MCF 10A (cell line): ENCODE measurements at places on chromosomes 12 and 14. TPM values are rescaled to one million over a fixed set of nuclear protein-coding genes. Genes with fewer than 3 reads are reported as not detected.

DNA sequence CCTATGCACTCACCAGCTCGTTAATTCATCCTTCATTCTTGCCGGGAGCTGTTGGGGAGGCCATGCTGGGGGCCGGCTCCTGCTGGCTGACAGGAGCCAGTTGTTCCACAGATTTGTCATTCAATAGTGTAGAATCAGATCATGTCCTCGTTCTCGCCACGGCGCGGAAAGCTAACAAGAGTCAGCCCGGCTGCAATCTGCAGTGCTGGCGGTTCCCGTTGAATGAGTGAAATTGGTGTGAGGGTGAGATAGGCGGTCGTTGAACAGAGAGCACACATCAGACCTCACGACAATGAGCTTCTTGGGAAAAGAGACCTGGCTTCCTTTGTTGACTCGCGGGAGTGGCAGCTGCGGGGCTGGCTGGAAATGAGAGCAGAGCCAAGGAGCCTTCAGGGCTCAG is 57.5 kb downstream of the KIF26A start:
- DNase-seq, result no peak

DNA sequence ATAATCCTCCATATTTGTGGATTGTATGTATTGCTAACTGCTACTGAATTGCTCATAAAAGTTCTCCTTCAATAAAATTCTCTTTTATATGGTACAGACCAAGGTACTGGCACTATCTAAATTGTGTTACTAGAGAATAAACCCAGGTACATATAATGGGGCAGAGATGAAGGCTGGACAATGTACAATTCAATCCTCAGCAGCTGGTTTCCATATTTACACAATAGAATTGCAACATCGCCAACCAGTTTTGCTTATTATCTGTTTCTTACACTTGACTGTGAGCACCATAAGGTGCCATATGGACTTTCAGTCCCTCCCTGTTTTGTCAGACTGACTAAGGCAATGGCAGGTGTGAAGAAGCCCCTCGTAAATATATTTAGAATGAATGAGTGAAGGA is 18.1 kb downstream of the KITLG start:
- no peak for DNase-seq

GRCh38 chr12:66694666-66695613 is 16.1 kb upstream of the GRIP1 start:
- DNase-seq, result no peak

- DNase-seq, result peak; percentile 56
Measured at GRCh38 chr14:32078023-32078857, 1.1 kb downstream of the ARHGAP5 start.

GRCh38 chr14:81400202-81400678 is at the start of gene STON2:
Gene STON2, minus strand, starts transcription at chr14:81400324. Its CDS starts 1,942 bp downstream, at chr14:81398382.
- DNase-seq, result peak; percentile 94

DNA sequence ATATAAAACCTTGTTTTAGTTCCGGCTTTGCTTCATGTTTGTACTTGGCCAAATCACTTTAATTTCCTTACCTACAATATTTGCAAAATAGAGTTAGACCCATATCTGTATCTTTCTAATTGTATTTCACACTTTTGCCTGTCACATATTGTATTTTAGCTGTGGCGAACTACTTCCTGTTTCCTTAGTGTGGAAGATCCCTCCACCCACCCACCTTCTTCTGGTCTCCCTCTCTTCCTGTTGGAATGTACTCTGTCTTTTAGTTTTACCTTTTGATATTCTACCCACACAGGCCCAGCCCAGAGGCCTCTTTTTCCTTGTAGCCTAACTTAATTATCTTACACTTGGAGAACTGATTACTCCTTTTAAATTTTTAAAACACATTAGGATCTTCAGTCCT is 78.2 kb downstream of the SCN8A start:
- DNase-seq, result no peak

POTEM gene
- not detected in 2 replicates for total RNA-seq

DNA sequence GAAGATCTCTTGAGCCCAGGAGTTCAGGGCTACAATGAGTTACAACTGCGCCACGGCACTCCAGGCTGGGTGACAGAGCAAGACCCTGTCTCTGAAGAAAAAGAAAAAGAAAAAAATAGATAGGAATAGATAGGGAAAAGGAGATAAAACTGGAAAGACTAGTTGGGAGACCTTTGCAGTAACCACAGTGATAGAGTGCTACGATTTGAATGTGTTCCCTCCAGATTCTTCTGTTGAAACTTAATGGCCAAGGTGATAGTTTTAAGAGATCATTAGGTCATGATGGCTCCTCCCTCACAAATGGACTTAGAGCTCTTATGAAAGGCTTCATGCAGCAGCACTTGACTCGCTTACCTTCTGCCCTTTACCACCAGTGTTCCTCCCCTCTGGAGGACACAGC is 13.5 kb upstream of the ATF1 start:
- DNase-seq, result no peak

PGF gene
- total RNA-seq, result 1.3 and 2.1 TPM in 2 replicates

SLC4A8 gene
- total RNA-seq, result 0.56 and 1.1 TPM in 2 replicates

DNA sequence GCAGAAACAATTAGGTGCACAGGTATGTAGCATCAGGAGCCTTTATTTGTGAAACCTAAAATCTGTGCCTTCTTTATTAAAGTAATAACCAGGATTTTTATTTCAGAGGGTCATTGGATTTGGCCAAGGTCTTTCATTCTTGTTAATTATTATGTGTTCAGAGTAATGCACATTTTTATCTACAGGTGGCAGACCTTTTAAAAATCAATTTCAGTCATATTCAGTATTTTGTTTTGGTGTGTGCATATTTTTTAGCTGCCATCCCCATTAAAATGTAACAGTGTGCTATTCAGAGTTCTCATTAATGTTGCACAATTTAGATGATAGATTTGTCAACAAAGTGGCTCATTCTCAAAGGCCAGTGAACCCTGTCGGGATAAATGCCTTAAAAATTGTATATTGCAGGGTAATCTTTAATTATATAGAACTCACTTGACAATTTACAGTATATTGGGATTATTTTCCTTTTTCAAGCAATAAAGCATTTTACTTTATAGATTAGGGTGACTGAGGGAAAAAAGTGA is 319.3 kb upstream of the SOX5 start:
- no peak for DNase-seq

COPS7A gene
- 55.5 and 61.3 TPM in 2 replicates for total RNA-seq

DNA sequence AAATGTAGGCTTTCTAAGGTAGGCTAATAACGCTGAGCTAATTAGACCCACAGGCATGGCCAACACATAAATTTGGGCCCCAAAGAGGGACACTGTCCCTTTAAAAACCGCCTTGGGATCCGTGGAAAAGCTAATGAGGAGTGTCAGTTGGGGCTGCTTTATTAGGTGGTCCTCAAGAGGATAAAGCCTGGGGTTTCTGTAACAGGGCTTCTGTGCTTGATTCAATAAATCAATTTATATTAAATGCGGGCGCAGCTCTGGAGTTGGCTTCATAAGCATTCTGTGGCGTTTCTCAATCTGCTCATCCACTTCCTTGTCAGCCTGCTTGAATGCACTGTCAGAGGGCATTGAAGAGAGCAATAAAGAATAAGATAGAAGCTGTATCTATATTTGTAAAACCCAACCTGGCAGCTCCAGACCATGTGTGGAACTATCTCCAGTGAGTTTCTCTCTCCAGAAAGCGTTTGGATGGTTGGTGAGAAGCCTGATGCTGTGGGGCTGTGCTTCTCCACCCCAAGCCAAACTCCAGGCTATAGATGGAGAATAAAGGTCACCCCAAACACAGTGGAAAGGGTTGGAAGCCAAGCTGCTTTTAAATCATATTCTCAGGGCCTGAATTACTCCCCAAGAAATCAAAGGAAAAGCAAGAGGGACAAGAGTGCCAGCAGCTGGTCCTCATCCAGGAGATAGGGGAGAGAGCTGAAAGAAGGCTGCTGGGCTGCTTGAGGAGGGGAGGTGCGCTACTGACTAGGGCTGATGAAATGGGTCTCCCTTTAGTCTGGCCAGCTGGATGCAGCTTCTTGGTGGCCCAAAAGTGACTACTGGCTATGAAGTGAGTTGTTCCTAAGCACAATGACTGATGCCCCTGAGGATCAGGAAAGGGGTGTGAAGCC is 222.0 kb downstream of the PPM1H start:
- DNase-seq, result no peak

DNA sequence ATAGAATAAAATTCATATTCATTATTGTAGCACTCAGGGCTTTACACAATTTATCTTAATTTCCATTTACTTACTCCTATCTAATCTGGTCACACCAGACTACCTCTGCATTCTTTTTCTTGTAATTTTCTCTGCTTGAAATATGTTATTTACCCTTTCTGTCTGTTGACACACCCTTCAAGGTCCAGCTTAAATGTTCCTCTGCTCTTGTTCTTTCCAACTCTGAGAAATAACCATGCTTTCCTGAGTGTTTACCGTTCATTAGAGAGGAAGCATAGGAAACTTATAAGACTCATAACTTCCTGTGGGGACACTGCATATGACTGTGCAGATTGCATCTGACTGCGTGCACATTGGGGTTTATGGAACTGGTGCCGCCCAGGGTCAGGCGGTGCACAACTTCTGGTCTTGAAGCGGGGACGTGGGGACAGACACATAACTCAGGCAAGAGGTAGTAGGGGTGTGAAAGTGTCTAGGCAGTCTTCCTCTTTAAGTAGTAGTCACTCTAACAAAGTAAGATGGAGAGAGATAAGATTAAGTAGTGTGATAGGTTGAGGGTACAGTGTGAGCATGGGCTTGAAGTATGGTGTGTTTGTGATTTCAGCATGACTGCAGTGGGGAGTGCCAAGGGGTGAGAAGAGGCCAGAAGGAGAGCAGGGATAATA is 42.6 kb upstream of the FOXJ2 start:
- no peak for DNase-seq

- DNase-seq, result peak; percentile 97
Measured at GRCh38 chr14:30223385-30223785, 295.7 kb upstream of the PRKD1 start.

GRCh38 chr12:15193946-15194345 is 27.3 kb downstream of the RERG start:
- peak; percentile 74 for DNase-seq

BEGAIN gene
- 3.6 and 7.0 TPM in 2 replicates for total RNA-seq

CDH24 gene
- 2.6 and 4.9 TPM in 2 replicates for total RNA-seq

DNA sequence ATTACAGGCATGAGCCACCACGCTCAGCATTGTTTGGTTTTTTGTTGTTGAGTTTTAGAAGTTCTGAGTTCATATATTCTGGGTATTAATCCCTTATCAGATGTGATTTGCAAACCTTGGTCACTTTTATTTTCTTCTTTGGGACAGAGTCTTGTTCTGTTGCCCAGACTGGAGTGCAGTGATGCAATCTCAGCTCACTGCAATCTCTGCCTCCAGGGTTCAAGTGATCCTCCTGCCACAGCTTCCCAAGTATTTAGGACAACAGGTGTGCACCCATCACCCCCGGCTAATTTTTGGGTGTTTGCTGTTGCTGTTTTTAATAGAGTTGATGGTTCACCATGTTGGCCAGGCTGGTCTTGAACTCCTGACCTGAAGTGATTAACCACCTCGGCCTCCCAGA is 11.8 kb downstream of the USP30 start:
- no peak for DNase-seq

DNA sequence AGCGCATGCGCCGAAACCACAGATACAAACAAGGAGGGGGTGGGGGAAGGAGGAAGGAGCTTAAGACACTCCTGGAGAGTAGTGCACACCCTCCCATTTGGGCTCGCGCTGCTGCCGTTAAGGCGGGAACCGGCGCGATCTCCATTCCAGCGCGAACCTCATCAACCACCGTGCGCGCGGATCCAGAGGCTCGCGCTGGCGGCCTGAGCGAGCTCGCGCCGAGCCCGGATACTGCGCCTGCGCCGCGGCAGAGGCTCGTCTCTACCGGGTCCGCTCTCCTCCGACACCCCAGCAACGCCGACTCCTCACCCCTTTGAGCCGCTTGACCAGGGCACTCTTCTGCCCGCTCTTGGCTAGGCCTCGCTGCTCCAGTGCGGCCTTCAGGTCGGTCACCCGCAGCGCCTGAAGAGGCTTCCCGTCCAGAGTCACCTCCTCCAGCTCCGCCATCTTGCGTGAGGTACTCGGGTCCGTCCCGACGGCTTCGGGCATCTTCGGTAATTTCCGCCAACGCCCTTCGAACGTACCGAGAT is at the start of gene ACIN1:
Gene ACIN1, minus strand, starts transcription at position 471 of the 530 bp plus-strand sequence. Its CDS starts 24 bp downstream, at position 447.
- peak; percentile 79 for DNase-seq

GRCh38 chr12:121218588-121219352 is 8.8 kb downstream of the P2RX4 start:
- DNase-seq, result no peak

PIK3C2G gene
- 10.6 and 15.0 TPM in 2 replicates for total RNA-seq

- peak; percentile 97 for DNase-seq
Measured at GRCh38 chr12:42698213-42698612, 108.7 kb upstream of the PRICKLE1 start.

EPYC gene
- total RNA-seq, result not detected in 2 replicates

KLHDC1 gene
- 0.35 and 0.52 TPM in 2 replicates for total RNA-seq

DNA sequence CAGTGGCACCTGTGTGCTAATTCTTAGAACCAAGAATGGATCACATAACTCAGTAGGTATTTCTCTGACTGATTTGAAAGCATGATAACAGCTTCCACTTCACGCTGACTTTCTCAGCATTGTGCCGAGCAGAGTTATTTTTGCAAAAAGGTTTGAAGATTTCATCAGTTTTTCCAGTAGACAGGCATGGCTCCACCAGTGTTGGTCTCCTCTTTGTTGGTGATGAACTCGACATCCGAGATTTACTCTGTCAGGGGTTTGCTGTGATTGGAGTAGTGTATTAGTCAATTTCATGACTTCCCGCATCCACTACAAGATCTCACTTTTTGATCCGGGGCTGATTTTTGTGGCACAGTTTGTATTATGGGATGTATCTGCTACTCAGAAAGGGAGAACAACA is 85.3 kb downstream of the PRKCH start:
- no peak for DNase-seq

LARP4 gene
- total RNA-seq, result 73.6 and 78.8 TPM in 2 replicates

- no peak for DNase-seq
Measured at GRCh38 chr12:89750389-89751351, 42.0 kb upstream of the ATP2B1 start.

ZNF385A gene
- total RNA-seq, result 8.3 and 9.0 TPM in 2 replicates

RNASE4 gene
- total RNA-seq, result 1.2 and 2.4 TPM in 2 replicates

RASSF9 gene
- total RNA-seq, result 1.5 and 2.1 TPM in 2 replicates

TAS2R13 gene
- total RNA-seq, result 0.68 and 0.93 TPM in 2 replicates

DNA sequence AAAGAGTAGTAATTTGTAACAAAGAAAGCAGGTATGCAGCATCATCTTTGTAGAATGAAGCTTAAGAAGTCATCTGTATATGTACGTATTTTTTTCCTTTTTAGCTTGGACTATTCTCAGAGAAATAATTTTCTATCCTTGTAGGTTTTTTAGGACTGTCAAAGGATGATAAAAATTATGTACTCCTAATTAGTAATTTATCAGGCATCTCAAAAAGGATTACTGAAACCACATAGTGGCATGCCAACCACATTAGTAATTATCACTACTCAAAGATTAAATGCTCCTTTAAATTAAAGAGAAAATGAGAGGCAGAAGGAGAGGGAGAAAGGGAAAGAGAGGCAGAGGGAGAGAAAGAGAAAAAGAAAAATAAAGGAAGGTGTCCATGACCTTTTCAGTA is 17.3 kb downstream of the TTC8 start:
- DNase-seq, result no peak

GRCh38 chr14:58048219-58048618 is 103.8 kb downstream of the ARMH4 start:
- no peak for DNase-seq

DNA sequence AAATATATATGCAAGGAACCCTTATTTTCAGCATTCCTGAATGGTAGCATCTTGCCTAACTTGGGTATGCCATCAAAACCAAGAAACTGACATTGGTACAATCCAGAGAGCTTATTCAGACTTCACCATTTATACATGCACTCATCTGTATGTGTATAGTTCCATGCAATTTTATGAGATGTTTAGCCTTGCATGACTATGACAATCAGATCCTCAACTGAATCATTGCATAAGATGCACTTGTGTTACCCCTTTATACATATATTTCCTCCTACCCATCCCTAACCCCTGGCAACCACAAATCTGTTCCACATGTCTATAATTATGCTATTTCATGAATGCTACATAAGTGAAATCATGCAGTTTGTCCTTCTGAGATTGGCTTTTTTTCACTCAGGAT is 37.0 kb upstream of the PPFIBP1 start:
- no peak for DNase-seq
